ENCODE measurements at places on chromosomes 5 and 9.

GRCh38 chr9:35906923-35907699 lies 1.1 kb downstream of the HRCT1 start:
- DNase-seq, result no peak

GRCh38 chr5:103425686-103426454 lies 136.7 kb downstream of the NUDT12 start:
- DNase-seq, result no peak

- DNase-seq, result no peak
Measured at GRCh38 chr9:20898885-20899554, 132.4 kb downstream of the HACD4 start.

- DNase-seq, result no peak
Measured at GRCh38 chr5:42274913-42275312, 148.3 kb upstream of the GHR start.

GRCh38 chr5:5422819-5423515 lies 490 bp downstream of the ICE1 start:
- no peak for DNase-seq

DNA sequence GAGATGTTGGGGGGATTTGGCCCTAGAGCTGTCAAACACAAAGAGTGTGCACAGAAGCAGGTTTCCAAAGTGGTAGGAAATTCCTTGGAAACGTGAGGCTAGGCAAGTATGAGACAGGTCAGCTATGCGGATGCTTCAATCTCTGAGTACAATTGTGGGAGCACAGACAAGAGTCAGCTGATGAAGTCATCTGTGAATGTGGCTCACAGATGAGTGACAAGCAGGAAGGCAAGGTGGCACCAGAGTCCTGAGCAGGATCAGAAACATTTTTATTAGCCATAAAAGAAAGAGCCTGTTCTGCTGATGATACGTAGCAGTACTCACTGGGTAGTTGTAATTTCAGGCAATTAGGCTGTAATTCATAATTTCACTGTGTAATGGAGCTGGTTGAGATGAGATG lies 117.0 kb downstream of the DCP2 start:
- DNase-seq, result no peak

DNA sequence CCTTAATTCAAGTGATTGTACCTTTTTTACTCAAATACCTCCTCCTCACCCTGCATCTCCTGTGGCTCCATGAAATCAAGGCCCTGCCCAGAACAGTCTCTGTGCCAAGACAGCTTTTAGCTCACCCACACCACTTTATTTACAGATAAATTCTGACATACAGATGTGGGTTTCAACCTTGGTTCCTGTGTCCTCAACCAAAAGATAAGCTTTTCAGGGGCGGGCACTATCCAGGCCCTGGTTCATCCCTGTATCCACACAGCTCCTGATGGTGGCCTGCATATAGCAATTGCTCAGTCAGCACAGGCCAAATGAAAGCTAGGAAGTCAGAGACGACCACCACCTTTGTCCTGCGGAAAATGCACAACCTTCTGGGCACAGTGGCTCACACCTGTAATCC lies 8.3 kb downstream of the SHB start:
- no peak for DNase-seq

DNA sequence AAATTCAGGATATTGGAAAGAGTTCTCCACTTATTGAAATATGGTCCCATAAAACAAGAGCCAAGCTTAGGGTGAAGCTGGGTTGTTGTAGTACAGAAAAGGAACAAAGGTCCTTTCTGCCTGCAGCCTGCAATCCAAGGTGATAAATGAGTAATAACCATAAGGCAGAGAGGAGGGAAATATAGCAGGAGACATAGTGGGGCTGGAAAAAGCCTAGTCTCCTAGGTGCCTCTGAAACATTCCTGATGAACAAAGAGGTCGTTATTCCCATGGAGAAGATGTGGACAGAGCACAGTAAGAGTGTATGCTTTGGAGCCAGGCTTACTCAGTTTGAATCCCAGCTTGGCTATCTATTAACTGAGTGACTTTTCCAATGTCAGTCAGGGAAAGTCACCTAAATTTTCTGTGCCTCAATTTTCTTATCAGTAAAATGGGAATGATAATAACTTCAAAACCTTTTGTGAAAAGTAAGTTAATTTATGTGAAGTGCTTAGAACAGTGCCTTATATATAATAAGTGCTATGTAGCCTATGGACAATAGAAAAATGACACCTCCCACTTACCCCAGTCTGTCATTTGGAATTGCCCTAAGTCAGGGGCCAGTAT lies 110.8 kb upstream of the GRIN3A start:
- no peak for DNase-seq

- no peak for DNase-seq
Measured at GRCh38 chr9:129489838-129490582, 130.9 kb downstream of the C9orf50 start.

Data from stimulated activated CD8-positive, alpha-beta memory T cell treated with anti-CD3 and anti-CD28 coated beads, Interleukin-12 subunit alpha, Interleukin-12 subunit beta, amount 100 ng/mL, for 4 hours (primary cell).